ENCODE measurements at places on chromosomes 6 and 20.

DNA sequence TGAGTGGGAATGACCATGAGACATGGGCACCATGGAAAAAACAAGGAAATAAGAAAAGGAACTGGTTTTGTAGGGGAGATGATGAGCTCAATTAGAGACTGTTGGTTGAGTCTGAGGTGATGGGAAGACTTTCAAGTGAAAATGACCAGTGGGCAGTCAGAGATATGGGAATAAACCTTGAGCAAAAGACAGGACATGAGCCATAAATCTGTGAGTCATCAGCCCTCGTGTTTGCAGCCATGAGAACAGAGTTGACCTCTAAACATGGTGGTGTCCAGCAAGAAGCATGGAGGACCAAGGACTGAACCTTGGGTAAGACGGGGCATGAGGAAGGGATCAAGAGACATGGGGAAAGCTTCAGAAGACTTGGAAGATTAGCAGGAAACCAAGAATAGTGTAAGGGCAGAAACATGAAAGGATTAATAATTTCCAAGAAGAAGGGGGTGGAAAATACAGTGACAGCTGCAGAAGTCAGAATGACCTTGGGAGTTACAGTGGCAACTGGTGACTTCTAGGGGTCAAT lies 280.6 kb upstream of the PRDM1 start:
- DNase-seq: no peak

DNA sequence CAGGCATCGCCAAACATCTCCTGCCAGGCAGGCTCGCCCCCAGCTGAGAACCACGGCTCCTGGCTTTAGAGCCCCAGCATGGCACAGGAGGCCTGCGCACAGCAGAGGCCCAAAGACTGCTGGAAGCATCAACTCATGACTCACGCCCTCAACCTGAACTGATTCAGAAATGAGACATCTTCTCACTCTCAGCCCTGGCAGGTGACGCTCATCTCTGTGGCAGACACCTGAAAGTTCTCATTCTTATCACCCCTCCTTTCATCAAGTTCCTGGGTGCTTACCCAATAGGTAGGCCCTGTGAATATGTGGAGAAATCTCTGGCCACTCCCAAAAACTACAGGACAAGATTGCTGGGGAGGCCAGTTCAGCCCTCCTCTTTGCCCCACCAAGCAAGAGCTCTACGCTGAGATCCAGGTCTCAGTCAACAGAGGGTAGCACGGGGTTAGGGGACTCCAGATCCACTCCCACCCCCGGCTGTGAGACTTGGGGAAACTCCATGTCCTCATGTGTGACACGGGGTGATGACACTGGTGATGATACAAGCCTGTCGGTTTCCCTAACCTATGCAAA lies 11.3 kb downstream of the NFATC2 start:
- no peak for DNase-seq

DNA sequence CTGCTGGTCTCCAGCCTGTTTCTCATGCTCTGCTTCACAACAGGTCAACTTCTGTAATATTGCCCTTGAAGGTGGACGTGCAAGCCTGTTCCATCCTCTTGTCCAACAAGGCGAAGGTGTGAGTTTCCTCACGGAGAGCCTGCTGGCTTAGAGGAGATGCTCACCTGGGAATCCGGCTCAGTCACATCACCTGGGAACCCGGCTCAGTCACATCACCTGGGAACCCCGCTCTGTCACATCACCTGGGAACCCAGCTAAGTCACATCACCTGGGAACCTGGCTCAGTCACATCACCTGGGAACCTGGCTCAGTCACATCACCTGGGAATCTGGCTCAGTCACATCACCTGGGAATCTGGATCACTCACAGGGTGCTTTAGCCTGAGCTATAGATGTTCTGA lies 230.1 kb downstream of the ERMARD start:
- DNase-seq: peak; percentile 7

- no peak for DNase-seq
These were observed 64.2 kb downstream of the LMBRD1 start for GRCh38 chr6:69732640-69733039.

- no peak for DNase-seq
These were observed 56.0 kb downstream of the CLIC5 start for GRCh38 chr6:45959534-45960145.

- DNase-seq: no peak
These were observed 27.8 kb upstream of the MYCT1 start for GRCh38 chr6:152669895-152670294.

DNA sequence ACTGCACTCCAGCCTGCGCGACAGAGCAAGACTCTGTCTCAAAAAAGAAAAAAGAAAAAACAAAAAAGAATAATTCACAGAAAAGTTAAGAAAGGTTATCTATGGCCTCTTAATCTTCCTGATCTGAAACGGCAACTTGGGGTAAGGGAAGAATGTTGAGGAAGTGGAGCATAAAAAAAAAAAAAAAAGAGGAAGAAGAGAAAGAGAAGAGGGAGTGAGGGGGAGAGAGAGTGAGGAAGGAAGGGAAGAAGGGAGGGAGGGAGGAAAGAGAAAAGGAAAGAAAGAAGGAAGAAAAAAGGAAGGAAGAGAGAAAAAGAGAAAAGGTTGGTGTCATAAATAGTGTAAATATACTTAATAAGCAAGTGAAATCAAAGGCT lies 68.9 kb upstream of the NCOA3 start:
- no peak for DNase-seq

GRCh38 chr6:39980839-39981580 lies 46.7 kb upstream of the MOCS1 start:
- DNase-seq: peak; percentile 30

- no peak for DNase-seq
These were observed 76.0 kb downstream of the THBS2 start for GRCh38 chr6:169177516-169178166.

DNA sequence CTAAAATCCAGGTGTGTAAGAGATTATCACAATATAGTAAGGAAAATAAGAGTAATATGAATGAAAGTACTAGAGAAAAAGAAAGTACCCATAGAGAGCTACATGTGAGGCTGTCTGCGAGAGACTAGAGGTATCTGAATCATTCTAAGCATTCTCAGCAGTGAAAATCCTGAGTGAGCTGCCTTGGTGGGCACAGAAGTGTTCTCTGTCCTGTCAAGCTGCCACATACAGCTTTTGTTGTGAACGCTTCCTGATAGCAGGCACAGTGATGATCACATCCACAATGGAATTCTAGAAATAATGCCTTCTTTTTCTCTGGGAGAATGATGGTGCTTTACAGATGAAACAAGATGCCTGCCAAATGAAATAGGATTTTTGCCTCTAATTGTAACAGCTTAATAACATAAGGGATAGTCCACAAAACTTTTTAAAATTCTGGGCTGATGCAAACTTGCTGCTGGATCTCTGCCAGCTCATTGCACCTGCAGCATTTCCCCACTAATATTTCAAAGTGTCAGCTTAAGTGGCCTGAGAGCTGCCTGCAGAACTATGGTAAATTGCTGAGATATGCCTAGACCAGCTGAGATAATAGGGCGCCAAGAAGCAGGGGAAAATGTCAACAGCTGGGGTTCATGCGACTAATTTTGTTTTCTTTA lies 620.5 kb downstream of the DOK5 start:
- no peak for DNase-seq

DNA sequence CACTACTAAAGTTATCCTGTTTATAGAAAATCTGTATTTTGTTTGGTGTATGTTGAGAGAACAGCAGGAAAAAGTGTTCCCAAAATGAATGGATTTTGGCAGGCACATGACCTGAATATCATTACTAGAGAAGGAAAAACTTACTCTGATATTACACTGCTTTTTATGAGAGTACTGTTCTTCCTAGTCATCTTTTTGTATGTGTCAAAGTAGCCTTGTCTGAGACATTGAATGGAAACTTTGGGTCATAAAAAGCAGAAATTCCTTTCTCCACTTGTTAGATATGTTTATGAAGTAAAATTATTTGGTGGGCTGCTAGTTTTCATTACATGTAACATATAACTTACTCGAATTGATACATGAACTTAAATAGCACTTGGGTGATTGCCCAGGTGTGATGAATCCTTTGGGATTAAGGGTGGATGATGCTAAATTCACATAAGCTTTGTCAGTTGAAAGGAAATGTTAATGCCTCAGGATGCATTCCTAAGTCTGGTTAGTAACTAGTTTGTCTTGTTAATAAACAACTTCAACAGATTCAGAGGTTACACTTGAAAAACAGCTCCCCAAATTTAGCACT lies 206.7 kb downstream of the CENPW start:
- no peak for DNase-seq

- peak; percentile 29 for DNase-seq
These were observed 55.2 kb downstream of the PSMB1 start for GRCh38 chr6:170497841-170498301.

DNA sequence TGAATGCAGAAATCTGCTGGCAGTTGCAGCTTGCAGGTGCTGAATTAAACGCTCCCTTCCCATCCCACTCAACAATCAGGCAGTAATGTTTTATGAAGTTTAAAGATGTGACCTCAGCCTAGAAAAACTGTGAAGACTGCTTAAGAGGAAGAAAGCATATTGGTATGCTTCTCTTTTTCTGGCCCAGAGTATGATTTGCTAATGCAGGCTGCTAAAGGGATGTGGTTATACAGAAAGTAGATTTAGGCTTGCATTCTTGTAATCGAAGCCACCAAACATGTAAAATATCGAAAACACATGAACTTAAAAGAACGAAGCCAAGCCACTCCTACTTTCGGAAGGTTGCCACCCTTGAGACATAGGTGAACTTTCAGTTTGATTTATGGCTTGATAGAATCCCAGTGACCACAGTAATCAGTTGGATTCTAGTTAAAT lies 40.7 kb downstream of the MAP3K5 start:
- DNase-seq: no peak

- no peak for DNase-seq
These were observed 36.9 kb downstream of the RAB44 start for GRCh38 chr6:36734486-36735060.

GRCh38 chr6:167130008-167130677 lies 7.2 kb downstream of the CCR6 start:
- DNase-seq: no peak

DNA sequence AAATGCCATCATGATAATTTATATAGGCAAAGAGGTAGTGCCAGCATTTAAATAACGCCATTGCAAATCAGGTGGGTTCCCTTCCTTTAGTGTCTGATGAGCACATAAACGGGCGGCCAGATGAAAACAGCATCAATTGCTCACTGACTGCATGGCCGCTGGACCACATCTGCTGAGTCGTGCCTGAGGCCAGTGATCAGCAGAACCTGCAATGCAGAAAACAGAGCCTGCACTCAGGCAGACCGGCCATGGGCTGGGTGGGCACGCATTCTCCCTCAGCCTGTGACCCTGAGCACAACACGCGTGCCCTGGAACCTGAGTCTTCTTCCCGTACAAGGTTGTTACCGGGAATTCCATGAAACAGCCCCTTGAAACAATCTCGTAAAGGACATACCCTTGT lies 144.0 kb upstream of the THBS2 start:
- DNase-seq: no peak

DNA sequence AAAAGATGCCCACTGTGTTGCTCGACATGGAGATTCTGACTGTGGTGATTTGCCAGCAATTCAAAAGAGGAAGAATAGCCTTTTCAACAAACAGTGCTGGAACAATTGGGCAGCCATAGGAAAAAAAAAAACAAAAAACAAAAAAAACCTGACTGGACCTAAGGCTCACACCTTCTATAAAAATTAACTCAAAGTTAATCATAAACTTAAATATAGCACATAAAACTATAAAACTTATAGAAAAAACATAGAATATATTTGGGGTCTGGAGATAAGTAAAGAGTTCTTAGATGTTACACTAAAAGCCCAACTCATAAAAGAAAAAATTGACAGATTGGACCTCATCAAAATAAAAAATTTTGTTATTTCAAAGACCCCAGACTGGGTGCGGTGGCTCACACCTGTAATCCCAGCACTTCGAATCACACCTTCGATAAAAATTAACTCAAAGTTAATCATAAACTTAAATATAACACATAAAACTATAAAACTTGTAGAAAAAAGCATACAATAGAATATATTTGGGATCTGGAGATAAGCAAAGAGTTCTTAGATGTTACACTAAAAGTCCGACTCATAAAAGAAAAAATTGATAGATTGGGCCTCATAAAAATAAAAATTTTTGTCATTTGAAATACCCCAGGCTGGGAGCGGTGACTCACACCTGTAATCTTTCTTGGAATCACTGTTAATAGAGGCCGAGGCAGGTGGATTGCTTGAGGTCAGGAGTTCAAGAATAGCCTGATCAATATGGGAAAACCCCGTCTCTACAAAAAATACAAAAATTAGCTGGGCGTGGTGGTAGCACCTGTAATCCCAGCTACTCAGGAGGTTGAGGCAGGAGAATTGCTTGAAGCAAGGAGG lies 115.6 kb upstream of the FAM83B start:
- no peak for DNase-seq

Data from femur (tissue), 1 donor.